ENCODE measurements at places on chromosomes 7 and 10.

DNA sequence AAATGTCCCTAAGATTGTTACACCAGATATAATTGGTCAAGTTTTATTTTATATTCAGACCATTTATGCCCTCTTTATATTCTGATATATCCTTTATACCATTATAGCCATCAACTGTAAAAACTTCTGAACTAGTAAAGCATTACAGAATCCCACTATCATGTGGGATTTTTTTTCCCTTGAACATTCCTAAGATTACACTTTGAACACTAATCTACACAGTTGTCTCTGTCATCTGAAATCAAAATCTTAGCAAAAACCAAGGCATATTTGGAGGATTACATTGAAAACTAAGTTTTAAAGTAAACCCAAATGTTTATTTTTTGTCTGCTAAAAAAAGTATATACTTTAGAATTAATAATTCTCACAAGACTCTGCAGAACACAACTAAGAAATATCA lies 116.2 kb upstream of the GPR22 start:
- no peak for DNase-seq

DNA sequence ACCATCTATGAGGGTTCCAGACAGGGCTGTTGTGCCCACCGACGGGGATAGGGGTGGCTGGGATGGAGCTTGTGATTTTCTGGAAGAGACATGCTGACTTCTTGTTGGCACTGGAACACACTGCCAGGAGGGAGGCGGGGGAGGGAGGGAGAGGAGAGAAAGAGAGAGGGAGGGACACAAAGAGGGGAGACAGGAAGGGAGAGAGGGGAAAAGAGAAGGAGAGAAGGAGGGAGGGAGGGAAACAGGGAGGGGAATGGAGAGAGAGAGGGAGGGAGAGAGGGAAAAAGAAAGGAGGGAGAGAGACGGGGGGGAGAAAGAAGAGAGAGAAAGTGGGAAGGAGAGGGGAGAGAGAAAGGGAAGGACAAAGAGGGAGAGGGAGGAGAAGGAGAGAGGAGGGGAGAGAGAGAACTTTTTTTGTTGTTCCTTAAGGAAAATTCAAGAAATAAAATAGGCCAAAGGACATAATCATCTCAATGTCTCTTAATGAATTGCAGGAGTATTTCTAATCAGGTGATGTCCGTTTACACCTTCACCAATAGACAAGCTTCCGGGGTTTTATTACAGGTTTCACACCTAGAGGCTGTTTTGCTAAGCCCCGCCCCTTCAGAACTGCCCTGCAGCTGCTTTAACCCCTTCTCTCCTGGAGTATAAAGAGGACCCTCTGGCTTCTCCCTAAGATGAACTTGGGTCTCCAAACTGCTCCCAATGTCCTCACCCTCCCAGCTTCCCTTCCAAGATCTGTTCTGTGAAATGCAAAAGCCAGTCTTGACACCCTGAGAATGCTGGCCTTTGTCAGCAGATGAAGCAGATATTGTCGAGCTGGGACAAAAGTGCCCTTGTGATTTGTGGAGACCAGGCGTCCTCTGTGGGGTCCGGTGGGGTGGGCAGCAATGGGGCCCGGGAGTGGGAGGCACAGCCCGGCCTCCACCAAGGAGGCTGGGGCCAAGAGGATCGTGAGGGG lies 82.0 kb upstream of the GTF2IRD1 start:
- DNase-seq, result peak; percentile 27

GRCh38 chr7:80804589-80804988 lies 114.3 kb downstream of the SEMA3C start:
- no peak for DNase-seq

GRCh38 chr7:92598310-92598981 lies 8.3 kb upstream of the FAM133B start:
- DNase-seq, result no peak

- DNase-seq, result no peak
These were observed 70.8 kb downstream of the VSTM4 start for GRCh38 chr10:49044293-49045193.

DNA sequence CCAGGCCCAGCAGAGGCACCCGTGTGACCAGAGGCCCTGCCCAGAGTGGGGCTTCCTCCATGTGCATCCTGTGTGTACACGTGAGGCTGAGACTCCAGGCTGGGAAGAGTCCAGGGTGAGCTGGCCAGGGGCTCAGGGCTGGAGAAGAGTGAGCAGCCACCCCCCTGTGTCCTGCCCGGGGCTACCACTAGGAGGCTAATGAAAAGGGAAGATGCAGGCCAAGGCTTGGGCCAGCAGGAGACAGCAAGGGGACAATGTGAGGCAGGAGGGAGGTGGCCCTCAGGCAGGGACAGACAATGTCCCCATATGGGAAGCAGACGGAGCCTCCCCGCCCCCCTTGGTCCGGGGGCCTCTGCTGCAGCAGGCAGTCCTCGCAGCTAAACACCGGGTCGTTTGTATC lies 102.0 kb downstream of the HIF1AN start:
- no peak for DNase-seq

DNA sequence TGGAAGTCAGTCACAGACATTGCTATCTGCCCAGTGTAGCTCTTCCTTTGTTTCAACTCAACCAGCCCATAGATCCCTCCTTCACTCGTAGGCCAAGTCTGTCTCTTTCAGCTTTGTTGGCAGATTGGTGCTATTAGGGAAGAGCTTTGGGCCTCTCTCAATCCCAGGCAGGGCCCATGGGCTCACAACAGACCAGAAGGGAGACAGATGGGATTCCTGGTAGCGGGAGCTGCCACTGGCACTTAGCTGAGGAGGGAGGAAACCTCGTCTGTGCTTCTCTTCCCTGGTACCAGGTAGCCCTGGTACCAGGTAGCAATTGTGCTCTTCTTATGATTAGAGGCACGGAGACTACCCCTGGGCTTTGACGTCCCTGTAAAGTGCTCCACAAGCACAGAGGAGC lies 592.0 kb downstream of the TYW1 start:
- no peak for DNase-seq

- DNase-seq, result no peak
These were observed 491.9 kb upstream of the PFKP start for GRCh38 chr10:2575460-2575859.

DNA sequence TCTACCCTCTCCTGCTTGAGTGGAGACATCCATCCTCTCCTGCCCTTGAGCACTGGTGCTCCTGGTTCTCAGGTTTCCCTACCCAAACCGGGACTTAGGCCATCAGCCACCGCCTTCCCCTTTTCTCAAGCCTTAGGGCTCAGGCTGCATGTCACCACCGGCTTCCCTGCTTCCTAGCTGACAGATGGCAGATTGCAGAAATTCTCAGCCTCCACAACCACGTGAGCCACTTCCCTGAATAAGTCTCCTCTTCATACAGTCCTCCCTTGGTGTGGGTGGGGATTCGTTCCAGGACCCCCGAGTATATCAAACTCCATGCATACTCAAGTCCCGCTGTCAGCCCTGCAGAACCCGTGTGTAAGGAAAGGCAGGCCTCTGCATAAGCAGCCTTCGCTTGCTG lies 203.5 kb upstream of the ZNF32 start:
- no peak for DNase-seq

- DNase-seq, result no peak
These were observed 221.6 kb downstream of the XPNPEP1 start for GRCh38 chr10:109701633-109702215.

DNA sequence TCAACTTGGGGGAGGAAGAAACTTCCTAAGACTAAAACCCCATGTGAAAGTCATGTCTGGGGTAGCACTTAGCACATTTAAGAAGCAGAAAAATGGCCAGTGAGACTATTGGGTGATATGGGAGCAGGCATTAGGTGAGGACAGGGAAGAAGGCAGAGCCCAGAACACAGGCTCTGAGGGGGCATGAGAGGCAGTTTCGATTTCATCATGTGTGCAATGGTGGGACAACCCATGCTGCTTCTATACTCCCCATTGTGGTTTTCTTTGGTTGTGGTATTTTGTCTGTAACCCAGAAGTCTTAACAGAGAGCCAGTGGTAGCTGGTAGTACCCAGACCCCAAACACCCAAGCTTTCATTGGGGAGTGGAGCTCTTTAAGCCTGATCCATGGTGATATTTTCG lies 752.0 kb downstream of the GRID1 start:
- DNase-seq, result no peak

- DNase-seq, result no peak
These were observed 210.5 kb downstream of the ARHGAP21 start for GRCh38 chr10:24513155-24513554.

DNA sequence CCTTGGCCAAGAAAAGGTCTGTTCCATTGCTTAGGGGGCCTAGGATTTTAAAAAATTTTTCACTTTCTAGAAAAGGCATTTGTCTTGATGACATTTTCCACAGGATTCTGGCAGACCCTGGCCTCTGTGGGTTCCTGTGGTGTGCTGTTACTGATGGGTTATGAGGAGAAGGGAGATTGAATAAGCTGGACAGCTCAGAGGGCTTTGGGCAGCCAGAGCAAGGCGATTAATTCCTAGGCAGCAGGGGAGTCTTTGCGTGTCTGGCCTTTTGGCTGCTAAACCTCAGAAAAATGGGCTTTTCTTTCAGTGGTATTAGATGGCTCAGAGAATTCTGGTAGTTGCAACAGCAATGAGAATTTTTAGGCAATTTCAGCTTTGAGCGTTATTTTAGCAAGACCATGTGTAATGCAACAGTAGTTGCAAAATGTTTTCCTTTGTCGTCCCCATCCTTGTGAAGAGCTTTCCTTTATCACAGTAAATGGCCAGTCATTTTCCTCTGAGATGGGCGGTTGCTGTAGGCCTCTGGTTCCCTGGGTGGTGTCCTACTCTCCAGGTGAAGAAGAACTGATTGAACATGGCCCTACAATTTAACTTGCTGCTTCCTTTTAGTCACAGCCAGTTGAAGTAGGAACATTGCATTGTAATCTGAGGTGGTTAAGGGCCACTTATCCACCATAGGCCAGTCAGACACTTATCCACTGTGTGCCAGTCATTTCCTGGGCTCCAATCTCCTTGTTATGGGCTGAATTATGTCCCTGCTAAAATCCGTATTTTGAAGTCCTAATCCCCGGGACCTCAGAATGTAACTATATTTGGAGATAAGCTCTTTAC lies 43.2 kb downstream of the SH2D4B start:
- DNase-seq, result no peak

GRCh38 chr7:3495530-3495929 lies 194.5 kb downstream of the SDK1 start:
- no peak for DNase-seq

DNA sequence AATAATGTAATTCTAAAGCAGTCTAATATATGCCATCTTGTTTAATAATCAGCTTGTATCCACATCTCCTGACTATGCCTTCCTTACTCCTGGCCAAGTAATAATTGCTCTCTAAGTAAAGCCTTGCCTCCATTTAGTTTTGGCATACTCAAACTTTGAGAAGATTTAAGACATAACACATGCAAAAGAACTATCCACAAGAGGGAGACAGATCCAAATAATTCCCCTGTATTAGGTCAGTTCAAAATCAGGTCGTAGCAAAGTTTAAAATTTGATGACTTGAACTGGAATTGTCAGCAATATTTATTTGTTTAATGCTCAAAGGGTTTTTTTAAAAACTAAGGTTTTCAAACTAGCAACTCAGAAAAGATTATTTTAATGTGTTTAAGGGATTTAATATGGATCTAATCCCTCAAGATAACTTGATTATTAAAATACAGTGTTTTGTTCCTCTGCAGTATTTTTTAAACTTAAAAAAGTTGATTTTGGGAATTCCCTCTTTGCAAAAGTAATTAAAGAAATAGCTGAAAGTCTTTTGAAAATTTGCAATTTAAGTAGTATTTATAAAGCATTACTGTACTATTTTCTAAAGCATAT lies 95.3 kb downstream of the HDAC9 start:
- DNase-seq, result no peak

DNA sequence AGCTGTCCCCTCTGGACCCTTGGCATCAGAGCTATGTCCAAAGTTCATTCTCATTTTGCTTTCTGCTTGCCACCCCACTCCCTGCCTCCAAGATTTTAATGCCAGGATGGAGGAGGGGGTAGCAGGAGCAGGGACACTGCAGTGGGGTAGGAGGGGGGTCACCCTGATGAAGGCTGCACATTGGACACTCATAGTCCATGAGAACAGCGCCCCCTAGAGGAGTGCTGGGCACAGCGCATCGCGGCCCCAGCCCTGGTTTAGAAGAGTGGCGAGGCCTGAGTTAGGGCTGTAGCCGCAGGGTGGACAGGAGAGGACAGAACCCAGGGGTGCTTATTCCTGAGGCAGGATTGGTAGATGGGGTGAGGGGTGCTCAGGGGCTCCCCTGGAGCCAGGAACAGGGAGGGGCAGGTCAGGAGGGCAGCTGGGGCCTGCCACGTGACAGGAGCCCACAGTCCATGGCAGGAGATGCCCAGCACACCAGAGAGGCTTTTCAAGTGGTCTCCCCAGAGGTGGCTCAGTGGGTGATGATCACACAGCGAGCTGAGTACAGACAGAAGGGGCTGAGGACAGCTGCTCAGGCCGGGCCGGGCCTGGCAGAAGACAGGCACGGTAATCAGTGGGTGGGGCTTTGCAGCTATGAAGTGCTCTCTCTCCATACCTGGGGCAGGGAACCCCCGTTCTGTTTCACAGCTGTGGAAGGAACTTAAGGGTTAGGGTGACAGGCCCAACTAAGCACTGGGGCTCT lies 71.4 kb downstream of the NEURL1 start:
- no peak for DNase-seq

DNA sequence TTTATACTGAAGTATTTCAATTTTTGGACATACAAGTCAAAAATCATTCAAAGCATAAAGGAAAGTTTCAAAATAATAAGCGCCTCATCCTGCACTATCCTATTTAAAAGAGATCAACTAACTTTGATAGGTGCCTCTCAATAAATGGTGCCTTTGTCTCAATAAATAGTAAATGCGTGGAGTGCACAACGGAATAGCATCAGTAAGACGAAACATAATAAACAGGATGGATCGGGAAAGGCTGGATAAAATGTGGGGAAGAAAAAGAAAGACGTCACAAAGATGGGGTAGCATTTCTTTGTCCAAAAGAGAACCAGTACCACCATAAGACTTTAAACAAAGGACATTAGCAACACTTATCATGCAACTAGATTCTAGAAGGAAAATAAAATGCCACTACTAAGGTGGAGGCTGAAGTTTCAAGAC lies 571 bp upstream of the PRKAR2B start:
- no peak for DNase-seq

DNA sequence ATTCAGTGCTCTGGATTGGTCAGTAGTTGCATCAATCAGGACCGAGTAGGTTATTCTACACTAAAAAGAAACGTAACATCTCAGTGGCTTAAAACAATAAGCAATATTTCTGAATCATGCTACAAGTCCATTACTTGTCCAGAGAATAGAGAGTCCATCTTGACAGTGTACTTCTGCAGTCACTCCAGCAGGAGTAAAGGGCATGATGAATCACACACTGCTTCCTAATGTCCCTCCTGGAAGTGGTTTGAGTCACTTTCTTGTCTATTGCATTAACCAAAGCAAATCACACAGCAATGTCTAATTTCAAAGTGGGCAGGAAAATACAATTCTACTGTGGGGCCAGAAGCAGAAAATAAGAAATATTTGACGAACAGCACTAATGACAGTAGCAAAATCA lies 124.8 kb downstream of the TSPAN12 start:
- no peak for DNase-seq

DNA sequence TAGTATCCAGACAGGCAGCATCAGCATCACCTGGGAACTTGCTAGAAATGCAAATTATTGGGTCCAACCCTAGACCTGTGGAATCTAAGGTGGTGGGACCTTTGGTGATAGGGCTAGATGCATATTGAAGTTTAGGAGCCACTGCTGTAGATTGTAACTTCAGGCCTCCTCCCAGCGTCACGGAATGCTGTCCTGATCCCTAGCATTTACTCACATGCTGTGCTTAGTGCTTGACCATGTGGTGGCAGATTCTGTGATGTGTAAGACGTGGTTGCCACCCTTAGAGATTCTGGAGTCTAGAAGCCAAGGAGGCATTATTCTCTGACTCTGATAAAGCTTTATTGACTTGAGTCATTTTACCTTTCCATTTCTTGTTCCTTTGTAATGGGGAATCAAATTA lies 13.5 kb downstream of the AHR start:
- no peak for DNase-seq

All from NCI-H2081 treated with DMSO at 0.1 percent for 48 hours (cell line).